Fibroblast of pulmonary artery (primary cell): ENCODE measurements at places on chromosomes 7 and 10.

- DNase-seq: no peak
Observed at GRCh38 chr7:47542051-47542450, 39.9 kb downstream of the TNS3 start.

DNA sequence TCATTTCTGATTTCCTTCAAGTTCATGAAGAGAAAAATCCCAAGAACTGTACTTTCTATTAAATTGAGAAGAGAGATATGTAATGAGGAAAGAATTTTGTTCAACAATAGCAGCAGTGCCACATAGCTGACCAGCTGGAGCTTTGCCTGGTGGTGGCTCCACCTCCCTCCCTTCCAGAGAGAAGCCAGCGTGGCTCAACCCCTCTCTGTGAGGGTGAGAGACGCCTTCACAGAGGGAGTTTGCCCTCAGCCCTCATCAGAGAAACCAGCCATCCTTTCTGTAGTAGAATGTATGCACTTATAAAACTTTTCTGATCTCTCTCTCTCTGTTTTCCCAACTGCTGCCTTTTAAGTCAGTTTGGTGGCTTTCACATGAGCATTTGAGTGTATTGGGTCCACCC lies 20.5 kb upstream of the COL1A2 start:
- peak; percentile 94 for DNase-seq

DNA sequence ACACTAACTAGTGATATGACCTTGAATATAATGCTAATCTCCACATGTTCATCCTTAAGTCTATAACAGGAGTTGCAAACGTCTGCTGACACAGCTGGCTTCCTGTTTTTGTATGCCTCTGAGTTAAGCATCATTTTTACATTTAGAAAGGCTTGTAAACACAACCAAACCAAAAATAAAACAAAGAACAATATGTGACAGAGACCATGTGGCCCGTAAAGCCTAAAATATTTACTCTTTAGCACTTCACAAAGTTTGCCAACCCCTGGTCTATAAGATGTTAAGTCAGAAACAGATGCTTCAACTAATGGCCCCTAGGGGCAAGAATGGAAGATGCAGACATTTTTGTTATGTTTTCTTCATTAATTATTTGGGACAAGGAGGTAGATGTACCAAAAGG lies 109.3 kb downstream of the CPEB3 start:
- peak; percentile 27 for DNase-seq

- no peak for DNase-seq
Observed at GRCh38 chr10:108014902-108015177, 850.3 kb upstream of the SORCS1 start.

GRCh38 chr10:71285180-71285545 lies 33.9 kb upstream of the SLC29A3 start:
- peak; percentile 47 for DNase-seq

- DNase-seq: no peak
Observed at GRCh38 chr10:97928897-97929296, 79.3 kb downstream of the GOLGA7B start.

GRCh38 chr10:78209970-78210369 lies 176.3 kb downstream of the RPS24 start:
- no peak for DNase-seq

GRCh38 chr10:101453318-101453717 lies 99.4 kb downstream of the BTRC start:
- no peak for DNase-seq

DNA sequence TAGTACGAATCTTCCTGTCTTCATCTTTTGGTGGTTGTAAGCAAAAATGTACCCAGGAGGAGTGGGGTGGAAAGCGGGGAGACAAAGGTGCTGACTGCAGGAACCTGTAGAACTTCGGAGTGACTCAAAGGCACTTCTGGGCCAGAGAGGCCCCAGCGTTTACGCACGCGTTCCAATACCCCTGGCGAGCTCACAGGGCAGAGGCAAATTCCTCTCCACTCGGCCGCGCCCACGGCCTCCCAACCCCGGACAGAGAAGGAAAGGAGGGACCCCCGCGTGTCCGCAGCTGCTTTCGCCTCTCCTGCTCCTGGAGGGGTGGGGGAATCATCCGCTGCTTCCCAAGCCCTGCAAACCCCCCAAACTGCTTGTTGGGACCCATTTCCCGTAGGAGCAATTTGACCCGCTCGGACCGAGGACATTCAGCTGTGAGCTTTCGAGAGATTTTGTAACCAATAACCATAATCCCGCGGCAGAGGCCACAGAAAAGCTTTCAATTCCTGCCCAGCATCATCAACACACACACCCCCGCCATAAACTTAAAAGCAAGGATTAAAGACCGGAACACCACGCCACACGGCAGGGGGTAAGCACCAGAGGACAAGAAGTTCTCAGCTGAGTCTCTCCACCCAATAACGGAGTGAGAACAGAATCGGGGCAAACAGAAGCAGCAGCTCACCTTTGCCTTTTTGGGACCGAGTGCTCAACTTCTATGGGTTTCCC lies 2.3 kb downstream of the IGF2BP3 start:
- peak; percentile 70 for DNase-seq

DNA sequence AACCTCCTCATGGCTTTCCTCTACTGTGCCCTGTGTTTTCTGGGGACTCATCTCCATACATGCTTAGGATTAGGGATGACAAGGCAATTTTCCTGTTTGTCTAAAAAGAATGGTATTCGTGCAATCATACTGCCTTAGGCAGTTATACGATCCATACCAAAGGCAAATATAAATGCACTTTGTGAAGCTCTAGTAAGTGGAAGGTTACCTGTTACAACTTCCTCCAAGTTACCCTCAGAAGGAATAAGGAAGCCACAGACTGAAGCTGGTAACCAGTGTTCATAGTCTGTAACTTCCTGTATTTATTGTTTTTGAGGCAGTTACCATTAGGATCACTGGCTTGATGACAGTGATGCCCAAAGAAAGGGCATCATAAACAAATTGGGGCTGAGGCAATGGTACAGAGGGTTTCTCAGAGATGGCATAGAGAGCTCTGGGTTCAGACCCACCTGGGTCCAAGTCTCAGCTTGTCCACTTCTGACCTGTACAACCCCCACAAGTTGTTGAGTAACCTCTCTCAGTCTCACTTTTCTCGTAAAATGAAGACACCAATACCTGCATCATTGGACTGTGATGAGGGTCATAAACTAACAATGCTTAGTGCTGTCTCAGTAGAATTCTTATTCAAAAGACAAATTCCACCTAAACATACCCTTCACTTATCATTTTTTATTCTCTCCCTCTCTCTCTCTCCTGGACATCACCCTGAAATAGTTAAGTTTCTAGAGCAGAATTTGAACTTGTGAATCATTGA lies 138.2 kb downstream of the ELMO1 start:
- DNase-seq: no peak

DNA sequence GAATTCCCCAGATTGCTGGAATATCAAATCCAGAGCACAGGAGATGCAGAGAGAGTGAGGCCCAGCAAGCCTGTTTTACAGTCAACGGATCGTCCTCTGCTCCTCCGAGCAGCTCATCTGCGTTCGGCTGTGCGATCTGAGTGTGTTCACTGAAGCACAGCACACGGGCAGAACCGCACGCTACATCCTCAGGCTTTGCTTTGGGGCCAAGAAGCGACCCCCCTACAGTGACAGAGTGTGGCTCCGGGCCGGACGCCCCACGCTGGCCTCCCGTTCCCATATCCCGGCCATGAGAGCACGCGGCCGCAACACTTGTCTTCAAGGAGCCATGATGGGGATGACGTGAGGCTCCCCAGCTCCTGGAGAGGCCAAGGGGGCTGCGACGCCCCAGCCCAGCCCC lies 431.4 kb downstream of the DNAJB6 start:
- DNase-seq: no peak

DNA sequence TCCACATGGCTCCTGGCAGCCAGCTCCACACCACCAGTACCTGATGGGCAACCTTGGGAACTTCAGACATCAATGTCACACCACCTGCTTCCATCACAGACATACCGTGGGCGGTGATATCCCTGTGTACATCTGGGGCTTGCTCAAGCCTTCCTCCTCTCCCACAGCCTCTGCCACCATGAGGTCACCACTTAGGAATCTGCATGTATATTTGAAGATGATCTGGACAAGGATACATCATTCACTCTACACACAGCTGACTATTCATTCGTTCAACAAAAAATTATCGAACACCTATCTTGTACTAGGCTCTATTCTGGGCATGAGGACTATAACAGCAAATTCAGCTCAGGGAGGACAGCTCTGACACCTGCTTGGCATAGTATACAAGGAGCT lies 6.8 kb downstream of the DLG5 start:
- DNase-seq: peak; percentile 55

DNA sequence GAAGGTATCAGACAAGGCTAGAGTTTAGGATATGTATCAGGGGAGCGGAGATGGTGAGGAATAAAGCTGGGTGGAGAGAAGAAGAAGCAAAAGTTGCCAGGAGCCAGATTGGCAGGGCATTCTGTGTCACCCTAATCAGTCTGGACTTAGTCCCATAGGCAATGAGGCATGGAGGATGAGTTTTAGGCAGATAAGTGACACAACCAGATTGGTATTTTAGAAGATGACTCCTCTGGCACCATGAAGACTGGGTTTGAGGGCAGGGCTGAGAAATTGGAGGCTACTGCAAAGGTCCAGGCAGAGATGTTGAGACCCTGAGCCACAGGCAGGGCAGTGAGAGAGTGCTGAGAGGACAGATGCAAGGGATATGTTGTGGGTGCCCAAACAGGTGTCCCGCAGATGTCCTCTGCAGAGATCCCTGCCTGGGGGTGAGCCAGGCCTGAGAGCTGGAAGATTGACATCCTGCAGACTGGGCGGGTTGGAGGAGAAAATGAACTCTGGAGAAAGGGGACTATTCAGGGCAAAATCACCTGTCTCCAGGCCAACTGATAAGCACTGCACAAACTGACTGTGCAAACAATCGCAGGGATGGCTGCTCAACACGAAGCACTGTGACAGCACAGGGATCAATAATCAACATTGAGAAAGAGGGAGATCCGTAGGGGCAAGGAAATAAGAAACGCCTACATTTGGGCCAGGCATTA lies 11.9 kb upstream of the HABP2 start:
- DNase-seq: no peak

- peak; percentile 21 for DNase-seq
Observed at GRCh38 chr7:97851683-97852082, 20.5 kb downstream of the ASNS start.

GRCh38 chr7:143503261-143503660 lies 25.6 kb downstream of the TAS2R41 start:
- DNase-seq: no peak
